Renal pelvis (tissue), 12 donors: ENCODE measurements at places on chromosomes 7 and 10.

DNA sequence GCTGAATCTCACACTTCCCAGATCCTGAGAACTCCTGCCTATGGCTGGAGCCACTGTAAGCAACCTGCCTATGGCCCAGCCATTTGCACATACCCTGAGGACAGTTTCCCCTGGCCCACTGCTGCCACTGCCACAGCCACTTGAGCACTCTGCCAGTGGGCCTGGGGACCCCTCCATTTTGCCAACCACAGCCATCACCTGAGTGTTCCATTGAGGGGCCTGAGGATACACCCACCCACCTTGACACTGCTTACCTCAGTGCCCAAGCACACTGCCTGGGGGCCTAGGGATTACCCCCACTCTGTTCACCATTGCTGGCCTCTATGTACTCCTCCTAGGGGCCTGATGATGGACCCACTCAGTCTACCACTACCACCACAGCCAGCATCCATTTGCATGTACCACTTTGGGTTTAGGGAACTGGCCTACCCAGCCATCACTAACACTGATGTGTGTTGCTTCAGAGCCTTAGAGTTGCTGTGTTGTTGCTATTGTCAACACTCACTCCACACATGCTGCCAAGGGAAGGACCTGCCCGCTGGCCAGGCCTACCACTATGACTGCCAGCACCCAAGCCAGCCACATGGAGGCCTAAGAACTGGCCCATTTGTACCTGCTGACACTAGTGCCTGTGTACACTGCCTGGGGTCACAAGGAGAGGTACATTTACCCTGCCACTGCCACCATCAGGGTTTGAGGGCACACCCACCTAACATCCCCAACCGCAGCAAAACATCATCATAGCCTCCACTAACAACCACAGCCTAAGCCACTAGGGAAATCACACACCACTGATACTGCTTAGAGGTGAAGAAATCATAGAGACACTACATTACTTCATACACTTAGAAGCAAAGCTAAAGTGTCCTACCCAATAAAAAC lies 45.9 kb upstream of the ANTXRL start:
- no peak for DNase-seq

DNA sequence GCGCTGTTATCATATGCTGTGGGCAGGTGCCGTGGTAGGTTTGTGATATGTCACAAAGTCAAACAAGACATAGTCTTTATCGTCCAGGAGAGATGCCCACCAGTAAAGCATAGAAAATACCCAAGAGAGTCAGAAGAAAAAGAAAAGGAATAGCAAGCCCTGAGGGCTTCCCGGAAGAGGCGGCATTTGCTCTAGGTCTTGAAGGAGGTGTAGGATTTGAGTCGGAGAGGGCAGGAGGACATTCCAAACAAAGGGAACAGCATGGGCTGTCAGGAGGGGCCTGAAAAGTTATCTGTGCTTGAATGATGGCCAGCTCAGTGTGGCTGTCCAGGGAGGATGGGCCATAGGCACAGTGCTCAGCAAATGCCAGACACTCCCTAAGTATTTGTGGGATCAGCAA lies 42.2 kb downstream of the COL13A1 start:
- no peak for DNase-seq

DNA sequence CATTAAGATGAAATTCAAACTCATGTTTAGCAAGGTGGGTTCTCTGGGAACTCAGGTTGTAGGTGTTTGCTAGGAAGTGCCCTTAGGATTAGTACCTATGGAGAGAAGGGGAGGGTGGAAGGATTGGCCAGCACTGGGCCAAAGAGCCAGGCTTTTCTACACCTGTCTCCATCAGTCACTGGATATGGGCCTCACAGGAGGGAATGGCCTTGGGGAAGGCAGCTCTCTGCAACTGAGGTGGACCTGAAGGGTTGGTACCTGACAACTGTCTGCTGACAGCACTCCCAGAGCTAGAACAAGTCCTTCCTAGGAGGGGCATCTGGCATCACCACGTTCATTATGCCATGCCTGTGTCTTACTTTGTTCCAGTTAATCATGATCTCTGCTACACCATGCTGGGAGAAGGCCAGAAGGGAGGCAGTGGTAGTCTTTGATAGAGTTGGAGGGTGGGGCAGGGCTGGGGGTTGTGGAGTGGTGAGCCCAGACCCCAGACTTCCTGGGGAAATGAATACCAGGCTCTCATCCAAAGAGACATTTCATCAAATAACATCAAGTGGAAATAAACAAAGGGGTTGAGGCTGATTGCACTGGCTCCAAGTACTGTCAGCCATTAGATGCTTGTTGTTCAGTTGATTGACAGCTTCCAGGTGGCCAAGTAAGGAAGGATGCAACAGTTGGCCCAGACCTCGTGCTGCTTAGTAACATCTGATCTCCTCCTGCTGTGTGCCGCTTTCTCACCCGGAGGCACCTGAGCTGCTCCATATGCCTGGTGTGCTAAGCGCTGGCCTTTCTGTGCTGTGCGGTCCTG lies 70.6 kb upstream of the PIK3CG start:
- DNase-seq: no peak

DNA sequence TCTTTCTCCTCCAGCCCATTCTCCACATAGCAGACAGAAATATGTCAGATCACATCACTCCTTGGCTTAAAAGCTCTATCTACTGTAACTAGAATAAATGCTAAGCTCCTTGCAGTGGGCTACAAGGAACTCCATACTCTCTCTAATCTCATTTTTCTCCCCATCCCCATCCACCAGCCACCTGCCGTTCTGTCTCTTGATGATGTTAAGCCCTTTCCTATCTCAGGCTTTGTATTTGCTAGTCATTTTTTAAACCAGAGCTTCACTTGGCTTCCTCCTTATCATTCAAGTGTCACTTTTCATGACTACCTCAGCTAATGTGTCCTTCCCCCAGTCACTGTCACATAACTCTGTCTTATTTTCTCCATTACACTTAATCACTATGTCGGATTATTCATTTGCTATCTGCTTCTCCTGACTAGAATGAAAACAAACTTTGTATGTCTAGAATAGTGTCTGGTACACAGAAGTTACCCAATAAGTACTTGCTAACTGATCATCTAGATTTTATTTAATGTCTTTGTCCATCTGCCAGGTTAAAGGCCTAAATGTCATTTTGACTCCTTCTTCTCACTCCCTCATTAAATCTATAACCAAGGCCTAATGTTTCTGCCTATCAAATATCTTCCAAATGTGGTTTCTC lies 87.2 kb upstream of the RPA3 start:
- DNase-seq: no peak

DNA sequence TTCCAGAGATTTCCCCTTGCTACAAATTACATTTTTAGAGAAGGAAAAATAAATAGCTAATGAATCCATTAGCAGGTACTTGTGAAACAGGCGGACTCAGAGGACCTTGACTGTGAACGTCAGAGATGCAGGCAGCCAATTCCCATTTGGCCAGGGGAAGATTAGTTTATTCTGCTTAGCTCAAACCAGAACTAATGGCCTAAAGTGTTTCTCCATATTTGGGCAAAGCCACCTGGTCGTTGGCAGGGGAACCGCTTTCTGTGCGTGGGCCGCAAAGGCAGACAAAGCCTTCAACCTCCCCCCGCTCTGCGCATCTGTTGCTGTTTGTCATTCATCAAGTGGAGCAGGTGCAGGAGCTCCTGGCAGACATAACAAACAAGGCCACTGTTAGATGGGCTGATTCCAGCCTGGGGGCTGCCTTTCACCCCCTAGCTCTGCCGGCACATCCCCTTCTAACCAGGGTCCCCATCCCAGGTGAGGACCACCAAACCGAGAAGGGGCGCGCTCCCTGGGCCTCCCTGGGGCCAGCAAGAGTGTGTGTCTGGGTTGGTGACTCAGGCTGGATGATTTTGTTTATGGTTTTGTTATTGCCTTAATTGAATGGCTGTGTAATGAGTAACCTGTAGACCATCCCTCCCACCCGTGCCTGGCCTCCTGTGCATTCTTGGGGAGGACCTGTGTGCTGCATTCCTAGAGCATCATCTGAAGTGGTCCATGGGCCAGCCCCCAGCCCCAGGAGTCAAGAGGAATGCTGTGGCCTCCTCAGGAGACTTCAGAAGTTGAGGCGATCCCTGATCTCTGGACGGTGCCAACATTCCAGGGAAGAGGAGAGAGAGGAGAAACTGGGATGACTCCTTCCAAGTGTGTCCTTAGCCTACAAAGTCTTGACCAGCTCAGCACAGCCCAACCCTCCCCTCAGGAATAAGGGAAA lies 14.5 kb upstream of the CPA1 start:
- DNase-seq: peak; percentile 89

DNA sequence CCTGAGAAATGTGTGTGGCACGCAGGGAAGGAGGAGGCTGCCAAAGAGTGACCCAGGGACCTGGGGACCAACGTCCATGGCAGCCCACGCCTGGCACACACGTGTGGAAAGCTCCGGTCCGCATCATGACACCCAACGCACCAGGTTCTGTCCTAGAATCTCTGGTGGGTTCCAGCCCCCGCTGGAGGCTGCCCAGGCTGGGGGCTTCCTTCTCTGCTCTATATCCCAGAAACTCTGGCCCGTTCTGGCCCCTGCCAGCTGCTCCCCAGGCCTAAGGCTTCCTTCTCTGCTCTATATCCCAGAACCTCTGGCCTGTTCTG lies 261.8 kb downstream of the ELFN1 start:
- DNase-seq: no peak

DNA sequence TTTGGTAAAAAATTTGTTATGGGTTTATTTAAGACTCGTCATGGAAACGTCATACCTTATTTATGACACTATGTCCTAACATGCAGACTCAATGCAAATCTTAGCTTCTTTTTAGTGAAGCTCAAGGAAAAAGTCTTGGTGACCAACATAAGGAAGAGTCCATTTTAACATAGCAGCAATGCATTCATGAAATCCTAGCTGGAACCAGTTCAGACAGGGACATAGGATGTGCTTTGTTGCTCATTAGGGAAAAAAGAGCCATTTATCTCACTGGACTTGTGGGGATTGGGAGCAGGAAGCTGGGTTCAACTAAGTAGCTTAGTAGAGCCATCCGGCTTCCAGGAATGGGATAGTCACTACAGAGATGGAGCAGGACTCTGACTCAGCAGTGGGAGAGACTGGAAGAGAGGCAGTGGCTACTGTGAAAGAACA lies 100.7 kb upstream of the DKK1 start:
- DNase-seq: no peak

GRCh38 chr7:81498176-81498575 lies 271.7 kb downstream of the HGF start:
- DNase-seq: no peak
